Activated CD4-positive, alpha-beta memory T cell treated with anti-CD3 and anti-CD28 coated beads, Interleukin-2, amount 10 ng/mL, durations not matched to agents 7 days and 5 days (primary cell): ENCODE measurements at places on chromosomes 2 and 18.
A peak's percentile ranks its signal among the peaks of the same experiment; 100 is the strongest.

DNA sequence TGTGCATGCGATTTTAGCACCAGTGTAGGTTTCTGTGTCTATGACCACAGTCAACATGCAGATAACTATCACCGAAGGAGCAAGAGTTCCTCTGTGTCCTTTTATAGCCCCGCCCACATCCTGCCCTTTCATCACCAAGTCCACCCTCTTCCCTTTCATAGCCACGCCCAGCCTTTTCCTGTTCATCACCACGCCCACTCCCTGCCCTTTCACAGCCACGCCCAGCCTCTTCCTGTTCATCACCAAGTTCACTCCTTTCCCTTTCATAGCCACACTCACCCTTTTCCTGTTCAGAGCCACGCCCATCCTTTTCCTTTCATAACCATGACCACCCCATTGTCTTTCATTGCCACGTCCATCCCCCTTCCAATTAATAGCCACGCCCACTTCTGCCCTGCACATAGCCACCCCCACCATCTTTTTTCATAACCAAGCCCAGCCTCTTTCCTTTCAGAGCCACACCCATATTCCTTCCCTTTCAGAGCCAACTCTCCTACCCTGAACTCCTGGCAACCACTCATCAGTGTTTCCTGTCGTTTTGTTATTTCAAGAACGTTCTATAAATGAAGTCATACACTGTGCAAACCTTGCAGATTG, 273.9 kb downstream of the MYT1L start:
- peak; percentile 80 for DNase-seq

DNA sequence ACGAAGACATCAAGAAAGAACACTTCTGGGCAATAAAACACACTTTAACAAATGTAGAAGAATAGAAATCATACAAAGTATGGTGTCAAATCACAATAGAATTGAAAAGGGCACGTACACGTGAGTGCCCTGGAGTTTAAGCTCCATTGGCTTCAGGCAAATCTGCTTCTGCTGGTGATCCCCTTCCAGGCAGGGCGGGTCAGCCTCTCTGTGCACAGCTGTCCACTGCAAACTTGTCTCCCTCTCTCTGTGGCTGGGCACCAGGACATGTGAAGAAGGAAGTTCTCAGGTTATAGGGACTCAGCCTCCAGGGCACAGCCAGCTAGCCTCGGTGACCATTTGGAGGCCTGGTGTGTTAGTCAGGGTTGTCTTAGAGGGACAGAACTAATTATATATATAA, 66.0 kb downstream of the ST3GAL5 start:
- peak; percentile 15 for DNase-seq

DNA sequence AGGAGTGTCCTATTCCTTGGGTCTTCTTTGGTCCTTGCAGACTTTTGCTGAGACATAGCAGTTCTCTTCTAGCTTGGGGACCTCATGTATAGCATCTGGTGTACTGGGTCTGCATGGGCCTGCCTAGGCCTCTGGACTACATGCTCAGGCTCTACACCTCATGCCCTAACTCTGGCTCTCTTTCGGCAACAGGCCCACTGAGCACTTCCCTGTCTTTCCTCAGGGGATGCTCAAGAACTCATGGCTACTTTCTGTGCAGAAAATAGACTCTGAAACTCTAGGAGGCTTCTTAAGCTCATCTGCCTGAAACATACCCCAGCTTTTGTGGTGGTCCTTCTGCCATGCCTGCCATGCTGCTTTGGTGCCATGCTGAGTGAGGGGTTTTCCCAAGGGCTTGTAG, 21.5 kb upstream of the CPS1 start:
- DNase-seq = no peak

GRCh38 chr18:77567205-77567604, 317.6 kb downstream of the GALR1 start:
- no peak for DNase-seq

GRCh38 chr2:48227617-48228344, 302.2 kb upstream of the STON1 start:
- DNase-seq = no peak

DNA sequence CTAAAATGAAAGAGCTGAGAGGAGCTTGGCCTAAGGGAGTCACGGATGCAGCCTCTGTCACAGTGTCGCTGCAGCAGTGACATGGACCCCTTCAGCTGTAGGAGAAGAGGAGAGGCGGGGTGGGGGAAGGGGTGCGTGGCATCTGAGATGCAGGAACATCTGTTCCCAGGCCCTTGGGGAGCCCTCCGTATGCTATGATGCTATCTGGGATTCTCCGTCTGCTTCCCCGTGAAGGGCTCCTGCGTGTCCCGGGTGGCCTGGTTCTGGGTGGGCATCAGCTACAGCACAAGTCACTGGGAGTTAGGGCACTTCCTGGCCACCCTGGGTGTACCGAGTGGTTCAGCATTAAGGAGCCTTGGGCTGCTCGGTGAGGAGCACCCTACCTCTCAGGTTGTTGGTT, 35.6 kb upstream of the B3GNT7 start:
- no peak for DNase-seq

GRCh38 chr2:201203916-201204654, 21.1 kb downstream of the CASP10 start:
- DNase-seq = no peak

DNA sequence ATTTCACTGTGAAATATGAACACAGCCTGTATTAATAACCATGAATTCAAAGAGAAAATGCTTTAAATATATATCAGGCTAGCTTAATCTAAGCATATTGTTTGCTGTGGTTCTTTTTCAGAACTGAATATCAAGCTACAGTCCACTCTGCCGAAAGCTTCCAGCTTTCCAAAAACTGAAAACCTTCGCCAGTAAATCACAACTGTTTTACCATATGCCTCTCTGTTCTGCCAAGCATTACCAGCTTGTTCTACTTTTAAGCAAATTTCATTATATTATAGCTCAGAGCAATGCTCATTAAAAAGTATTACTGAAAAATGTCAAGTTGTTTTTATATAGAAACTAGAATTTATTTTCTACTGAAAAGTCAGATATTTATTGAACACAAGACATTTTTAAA, 277.4 kb downstream of the NRXN1 start:
- no peak for DNase-seq
